CD4-positive, alpha-beta T cell treated with Interleukin-15 for 1 hour (primary cell): ENCODE measurements at places on chromosomes 11 and 22.

- peak; percentile 50 for DNase-seq
These were observed 564 bp downstream of the THAP12 start for GRCh38 chr11:76380159-76380976.

DNA sequence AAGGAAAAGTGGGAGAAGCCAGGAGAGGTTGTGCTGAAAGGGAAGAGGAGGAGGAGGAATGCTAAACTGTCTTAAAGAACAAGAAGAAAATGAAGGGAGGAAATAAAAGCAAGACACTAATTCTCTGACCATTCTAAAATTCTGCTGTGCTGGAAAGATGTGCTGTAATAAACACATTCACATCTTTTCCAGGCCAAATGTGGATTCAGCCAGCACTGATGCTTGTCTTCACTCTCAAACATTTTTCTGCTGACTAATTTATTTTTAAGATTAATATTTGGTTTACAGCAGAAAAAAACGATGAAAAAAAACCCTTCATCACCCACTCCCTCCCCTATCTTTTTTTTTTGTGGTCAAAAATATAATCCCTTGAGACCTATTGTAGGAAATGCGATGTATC, 223.6 kb downstream of the SWAP70 start:
- DNase-seq: no peak

DNA sequence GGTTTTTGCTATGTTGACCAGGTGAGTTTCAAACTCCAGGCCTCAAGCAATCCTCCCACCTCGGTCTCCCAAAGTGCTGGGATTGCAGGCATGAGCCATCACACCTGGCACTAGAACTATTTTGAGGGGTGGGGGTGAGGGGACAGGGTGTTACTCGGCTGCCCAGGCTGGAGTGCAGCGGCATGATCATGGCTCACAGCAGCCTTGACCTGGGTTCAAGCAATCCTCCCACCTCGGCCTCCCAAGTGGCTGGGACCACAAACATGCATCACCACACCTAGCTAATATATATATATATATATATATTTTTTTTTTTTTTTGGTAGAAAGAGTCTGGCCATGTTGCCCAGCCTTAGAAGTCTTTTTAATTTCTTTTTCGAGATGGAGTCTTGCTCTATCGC, 17.1 kb upstream of the IFITM3 start:
- DNase-seq: no peak

GRCh38 chr11:111045407-111045803, 200.1 kb upstream of the POU2AF2 start:
- no peak for DNase-seq

DNA sequence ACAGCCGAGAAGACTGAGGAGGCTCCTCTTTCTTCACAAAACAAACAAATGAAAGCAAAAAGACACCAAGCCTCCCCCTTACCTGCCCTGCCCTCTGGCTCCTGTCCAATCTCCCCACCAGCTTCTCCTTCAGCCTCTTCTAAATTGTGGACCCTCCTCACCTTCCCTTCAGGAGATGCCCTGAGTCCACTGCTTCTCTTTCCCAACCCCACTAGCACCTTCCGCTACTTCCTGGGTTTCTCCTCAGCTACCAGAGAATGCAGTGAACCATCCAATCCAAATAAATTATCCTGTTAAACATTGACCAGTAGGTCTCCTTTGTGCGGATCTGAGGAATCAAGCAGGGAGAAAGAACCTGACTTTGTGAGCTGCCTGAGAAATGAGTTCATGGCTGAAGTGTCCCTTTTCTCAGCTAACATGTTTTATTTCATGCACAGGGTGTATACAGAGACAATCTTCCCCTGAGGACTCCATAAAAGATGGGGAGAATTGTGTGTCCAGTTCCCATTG, 63.2 kb upstream of the VPREB1 start:
- no peak for DNase-seq

DNA sequence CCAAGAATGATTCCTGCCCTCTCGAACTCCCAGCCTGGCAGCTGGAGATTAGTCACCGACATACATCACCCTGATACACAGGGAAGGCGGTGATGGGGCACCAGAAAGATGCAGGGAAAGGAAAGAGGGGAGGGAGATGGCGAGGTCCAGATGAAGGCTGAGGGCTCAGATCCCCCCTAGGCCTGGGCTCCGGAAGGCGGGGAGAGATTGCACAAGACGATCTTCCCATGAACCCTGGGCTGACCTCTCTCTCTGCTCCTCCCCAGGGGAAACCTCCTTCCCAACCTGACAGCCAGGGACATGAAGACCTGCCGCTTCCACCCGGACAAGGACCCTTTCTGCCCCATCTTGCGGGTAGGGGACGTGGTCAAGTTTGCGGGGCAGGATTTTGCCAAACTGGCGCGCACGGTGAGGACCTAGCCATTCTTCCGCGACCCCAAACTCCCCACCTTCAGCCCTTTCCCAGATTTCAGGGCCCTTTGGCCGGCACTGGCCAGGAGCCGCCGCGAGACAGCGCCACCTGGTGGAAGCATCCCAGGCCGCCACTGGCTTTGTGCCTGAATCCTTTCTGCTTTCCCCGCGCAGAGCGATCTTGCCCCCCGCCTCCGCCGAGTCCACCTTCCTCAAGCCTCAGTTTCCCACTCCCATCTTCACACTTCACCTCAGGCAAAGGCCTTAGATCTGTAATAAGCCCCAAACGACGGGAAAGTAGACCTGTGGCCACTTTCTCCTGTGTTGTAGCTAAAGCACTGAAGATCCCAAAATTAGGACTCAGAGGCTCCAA, 11.5 kb downstream of the P2RX3 start:
- peak; percentile 32 for DNase-seq

DNA sequence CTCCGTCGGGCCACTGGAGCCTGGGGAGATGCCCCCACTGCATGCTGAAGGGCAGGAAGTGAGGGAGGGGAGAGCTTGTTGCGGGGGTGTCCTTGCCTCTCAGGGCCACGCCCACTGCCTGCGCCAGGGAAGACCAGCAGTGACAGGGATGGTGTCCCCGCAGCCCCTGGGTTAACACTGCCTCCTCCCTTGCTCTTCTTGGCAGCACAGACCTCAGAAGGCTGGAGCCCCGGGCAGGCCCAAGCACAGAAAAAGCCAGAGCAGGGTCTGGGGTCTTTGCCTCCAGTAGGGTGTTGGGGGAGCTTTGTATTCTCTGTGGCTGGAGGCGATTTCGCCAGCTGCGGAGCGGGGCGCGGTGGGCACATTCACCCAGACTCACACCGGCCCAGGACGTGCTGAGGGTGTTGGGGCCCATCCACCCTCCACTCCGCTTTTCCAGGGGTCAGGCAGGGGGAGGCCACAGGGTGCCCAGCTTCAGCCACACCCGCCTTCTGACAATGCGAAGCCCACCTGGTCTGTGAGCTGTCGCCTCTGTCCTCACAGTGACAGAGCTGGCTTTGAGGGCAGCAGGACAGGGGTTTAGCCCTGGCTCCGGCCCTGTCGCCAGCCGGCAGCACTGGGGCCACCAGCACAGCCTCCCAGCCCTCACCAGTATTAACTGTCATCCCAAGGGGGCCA, 83.7 kb downstream of the CDKN1C start:
- peak; percentile 7 for DNase-seq

- no peak for DNase-seq
These were observed 53.5 kb upstream of the MYEOV start for GRCh38 chr11:69240332-69241074.

- no peak for DNase-seq
These were observed 11.6 kb downstream of the TUBGCP6 start for GRCh38 chr22:50233223-50233622.

DNA sequence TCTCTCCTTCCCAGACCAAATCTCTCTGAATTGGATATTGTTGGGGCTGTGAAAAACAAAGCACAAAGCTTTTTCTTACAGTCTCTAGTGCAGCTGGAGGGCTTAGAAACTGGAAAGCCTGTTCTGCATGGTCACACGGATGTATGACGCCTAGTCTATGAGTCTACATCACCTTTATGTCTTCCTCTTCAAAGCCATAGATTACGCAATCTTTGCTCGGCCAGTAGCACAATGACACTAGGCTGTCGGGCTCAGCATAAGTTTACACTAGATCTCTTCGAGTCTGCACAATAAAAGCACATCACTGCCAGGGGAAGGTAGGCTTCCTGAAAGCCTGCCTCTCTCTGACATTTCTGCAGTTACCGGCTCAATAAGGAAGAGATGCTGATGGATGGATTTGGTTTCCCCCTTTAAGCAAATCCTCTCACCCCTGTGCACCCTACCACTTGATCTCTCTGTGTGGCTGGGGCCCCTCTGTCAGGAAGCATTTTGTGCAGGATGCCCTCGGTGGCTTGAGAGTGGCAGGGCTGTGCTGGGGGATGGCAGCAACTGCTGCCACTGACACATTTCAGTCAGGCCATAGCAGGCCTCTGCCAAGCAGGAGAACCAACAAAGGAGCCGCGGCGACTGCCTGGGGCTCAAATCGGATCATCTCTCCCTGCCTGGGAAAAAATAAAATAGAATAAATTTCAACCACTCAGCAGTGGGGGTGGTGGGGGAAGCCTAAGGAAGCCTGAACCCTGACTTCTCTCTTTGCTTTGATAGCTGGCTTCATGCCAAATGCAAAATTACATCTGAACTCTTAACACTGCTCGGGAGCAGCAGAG, 1272.8 kb downstream of the LRRC4C start:
- DNase-seq: no peak
